ENCODE measurements at places on chromosomes 6 and 20.

GRCh38 chr20:2986466-2986865 lies 57.0 kb upstream of the GNRH2 start:
- DNase-seq, result no peak

GRCh38 chr6:101393829-101394251 lies 332 bp downstream of the GRIK2 start:
- DNase-seq, result no peak

DNA sequence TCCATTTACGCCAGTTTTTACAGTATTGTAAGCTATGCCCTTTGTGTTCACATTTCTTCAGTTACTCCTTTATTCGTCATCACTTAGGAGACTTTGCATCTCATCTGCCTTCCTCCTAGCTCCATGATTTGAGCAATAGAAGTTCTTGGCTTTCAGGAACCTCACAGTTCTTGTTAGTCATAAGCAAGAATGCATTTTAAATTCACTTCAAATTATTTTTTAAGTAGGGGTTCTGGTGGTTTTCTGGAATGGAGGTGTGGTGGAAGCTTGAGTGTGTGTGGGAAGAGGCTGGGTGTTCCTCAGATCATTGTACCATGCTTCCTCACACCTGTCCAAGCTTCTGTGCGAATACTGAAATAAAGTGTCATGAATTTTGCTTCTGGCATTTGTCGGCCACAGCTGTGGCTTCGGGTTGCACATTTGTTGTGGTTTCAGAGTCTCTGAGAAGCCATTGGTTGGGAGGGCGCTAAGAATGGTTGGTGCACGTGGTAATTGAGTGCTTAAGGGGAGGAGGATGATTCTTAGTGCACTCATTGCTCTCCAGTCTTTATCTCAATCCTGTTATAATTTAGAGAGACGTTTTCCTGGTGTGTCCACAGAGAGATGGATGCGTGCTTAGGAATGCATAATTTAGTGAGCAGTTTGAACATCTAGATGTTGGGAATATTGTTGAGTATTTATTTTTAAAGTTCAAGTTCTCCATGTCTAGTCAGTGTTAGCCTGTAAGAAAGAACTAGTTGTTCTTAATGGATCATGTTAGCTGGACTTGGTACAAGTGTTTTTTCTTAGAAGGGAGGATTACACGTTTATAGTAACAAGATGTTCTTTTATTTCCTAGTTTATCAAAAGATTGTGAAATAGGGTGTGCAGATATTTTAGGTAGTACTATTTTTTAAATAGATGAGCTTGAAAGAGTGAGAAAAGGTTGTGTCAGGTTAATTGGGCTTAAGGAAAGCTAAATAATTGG lies 31.9 kb downstream of the FOXO3 start:
- no peak for DNase-seq

DNA sequence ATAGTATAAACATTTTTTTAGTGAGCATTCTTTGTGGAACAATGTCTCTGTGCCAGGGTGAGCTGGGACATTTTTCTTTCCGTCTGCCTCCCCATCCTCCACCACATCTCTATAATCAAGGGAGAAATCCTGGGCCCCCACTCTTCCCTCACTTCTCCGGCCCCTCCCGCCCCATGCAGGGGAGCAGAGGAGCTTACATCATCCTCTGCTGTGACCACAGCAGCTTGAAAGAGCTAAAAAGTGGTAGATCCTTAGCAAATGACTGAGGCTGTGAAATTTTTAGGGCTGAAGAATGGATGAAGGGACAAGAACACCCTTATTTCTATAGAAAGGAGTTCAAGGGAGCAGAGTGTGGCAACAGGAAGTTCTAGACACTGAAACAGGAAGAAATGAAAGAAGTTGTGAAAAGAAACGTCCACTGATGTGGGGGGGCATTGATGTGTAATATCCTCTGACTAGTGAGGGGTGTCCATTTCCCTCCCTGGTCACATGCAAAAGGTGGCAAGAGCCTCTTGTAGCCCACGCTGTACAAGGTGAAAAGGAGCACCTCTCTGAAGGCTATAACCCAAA lies 380.3 kb upstream of the JARID2 start:
- no peak for DNase-seq

GRCh38 chr20:51425347-51426106 lies 117.0 kb downstream of the NFATC2 start:
- no peak for DNase-seq

DNA sequence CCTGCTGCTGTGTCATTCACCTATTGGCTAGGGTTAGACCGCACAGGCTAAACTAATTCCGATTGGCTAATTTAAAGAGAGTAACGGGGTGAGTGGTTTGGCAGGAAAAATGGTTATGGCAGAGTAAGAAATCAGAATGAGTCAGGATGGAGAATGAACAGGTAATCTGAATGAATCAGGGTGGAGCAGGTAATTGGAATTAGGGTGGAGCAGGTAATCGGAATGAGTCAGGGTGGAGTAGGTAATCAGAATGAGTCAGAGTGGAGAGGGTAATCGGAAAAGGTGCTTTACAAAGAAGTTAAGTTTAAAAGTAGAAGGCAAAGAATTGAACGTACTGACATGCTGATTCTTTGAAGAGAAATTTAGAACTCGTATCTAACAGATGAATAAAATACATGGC lies 11.7 kb downstream of the SLC35A1 start:
- DNase-seq, result no peak

DNA sequence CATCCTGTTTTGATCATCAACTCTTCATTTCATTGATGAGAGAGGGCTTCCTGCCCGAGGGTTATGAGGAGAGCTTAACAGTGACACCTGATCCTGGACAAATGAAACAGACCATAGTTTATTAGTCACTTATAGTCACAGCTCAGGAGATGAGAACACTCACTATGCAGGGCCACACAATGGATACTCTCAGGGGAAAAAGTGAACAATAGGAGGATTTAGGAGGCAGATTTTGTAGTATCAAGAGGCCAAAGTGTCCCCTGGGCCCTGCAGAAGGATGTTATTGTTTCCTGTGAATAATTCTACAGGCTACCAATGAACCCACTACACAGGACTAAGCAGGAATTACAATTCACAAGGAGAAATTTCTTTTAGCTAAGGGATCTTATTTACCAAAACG lies 772.8 kb upstream of the MAN1A1 start:
- DNase-seq, result no peak

DNA sequence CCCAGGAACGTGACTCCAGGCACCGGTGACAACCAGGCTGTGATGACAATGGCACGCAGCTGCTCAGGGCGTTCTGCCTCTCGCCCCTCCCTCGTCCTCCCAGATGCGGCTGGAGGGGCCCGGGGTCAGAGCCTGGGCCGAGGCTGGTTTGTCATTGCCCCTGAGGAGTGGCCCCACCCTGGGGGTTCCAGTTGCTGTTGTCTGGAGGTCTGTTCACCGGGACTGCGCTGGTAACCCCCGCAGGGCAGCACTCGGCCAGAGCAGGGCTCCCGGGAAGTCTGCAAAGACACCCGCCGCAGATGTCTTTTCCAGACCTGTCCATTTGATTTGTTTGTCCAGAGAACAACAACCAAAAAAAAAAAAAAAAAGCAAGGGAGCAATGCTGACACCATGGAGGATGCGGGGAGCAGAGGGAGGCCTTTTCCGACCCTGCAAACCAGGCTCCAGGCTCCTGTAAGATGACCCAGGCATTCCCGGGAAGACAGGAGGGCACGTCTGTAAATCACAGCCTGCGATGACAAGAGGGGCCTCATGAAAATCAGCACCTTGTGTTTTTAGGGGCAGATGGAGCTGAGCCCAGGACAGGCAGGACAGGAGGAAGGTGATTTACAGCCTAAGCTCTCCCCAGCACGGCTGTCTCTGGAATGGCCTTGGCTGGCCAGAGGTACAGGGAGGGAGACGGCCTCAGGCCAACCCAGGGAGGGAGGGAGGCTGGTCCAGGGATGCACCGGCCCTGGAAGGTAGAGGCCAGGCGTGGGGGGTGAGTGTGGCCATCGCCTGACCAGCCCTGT lies 189.3 kb downstream of the ERMARD start:
- DNase-seq, result no peak

- no peak for DNase-seq
Observed at GRCh38 chr20:16708602-16709001, 21.2 kb upstream of the SNRPB2 start.

DNA sequence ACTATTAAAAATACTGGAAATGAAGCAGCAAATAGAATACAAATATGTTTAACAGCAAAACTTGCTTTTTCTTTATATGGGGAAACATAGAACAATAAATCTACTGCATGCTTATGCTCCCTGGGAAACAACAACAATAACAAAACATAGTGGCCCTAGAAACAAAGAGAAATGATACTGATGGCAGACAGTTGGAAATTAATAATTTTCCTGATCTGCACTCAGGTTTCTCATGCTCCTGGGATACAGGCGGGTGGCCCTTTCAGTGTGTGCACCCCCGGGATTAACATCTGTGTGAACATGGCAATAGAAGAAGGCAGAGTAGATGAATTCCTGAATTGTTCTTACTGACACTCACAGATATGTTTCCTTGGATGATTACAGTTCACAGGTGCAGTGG lies 209.2 kb upstream of the TBX18 start:
- DNase-seq, result no peak

DNA sequence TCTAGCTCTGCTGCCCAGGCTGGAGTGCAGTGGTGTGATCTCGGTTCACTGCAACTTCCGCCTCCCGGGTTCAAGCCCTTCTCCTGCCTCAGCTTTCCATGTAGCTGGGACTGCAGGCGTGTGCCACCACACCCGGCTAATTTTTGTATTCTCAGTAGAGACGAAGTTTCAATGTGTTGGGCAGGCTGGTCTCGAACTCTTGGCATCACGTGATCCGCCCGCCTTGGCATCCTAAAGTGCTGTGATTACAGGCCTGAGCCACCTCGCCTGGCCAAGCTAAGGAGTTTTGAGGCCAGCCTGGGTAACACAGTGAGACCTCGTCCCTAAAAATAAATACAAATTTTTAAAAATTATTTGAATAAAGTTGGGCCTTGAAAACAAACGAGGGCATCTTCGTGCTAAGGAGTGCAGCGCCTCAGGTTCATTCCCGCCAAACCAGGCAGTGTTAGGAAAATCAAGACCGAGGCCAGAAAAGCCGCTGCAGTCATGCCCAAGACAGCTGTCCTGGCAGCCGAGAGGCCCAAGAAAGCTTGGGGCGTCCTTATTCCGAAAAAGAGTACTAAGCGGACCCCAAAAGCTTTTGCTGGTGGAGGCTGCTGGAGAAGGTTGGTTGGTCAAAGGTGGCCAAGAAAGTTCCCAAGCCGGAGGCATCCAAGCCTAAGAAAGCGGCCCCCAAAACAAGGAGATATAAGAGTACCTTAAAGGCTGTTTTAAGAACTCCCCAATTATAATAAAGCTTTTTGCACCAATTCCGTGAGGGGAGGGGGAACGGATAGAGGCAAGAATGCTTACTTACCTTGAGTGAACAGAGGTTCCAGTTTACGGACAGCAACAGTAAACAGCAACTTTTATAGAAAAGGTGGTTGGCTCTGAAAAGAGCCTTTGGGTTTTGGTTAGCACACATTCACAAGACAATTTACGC lies 109.0 kb downstream of the HFE start:
- DNase-seq, result no peak

DNA sequence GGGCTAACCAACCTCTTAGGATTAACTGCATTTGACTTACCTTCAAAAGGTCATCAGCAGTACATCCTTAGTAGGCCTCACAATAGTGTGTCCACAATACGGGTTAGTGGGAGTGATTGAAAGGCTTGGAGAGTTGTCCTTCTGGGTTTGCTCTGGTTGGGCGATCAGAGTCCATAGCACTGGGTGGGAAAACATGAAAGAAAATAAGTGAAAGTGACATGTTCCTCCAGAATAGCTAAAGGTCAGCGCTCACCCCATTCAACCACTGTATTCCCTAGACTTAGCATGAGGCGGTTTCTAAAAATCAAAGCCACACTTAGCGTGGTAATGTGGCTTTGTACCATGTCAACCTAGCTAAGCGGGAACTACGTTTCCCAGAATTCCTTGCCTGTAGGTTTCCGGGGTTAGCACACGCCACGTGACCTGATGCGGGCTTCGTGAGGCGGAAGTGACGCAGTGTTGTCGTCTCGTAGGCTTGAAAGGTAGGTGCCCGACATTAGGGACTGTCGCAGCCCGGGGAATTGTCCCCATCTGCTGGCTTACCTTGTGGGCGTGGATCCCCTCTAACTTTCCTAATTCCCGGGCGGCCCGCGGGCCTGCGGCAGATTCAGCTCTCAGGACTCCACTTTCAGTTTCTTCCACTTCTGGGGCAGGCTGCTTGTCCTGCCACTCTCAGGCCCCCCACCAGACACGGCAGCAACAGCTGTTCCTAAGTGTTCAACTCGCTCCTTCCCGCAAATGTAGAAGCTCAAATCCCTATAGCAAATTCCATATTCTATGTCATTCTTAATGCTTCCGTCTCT lies 19.8 kb upstream of the SCP2D1 start:
- DNase-seq, result no peak

GRCh38 chr6:88983532-88983931 lies 20.1 kb upstream of the RNGTT start:
- no peak for DNase-seq

GRCh38 chr6:63493557-63493956 lies 78.7 kb upstream of the LOC128125822 start:
- no peak for DNase-seq

DNA sequence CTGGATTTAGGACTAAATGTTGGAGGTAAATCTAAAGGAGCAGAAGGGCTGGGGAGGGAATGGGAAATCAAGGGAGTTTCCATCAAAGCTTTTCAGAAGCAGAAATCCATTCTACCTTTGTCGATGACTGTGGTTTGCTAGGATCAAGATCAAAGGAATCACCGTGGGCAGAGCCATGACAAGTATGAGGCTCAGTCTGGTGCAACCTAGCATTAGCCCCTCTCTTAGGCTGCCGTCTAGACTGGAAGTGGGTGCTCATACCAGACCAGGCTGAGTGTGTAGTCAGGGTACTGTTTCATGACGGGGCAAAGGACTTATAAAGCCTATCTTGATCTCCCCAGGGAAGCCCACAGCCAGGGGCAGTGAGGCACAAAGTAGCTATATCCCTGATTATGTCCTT lies 120.5 kb downstream of the BMP2 start:
- DNase-seq, result no peak

- DNase-seq, result no peak
Observed at GRCh38 chr6:4728926-4729325, 47.3 kb upstream of the CDYL start.

DNA sequence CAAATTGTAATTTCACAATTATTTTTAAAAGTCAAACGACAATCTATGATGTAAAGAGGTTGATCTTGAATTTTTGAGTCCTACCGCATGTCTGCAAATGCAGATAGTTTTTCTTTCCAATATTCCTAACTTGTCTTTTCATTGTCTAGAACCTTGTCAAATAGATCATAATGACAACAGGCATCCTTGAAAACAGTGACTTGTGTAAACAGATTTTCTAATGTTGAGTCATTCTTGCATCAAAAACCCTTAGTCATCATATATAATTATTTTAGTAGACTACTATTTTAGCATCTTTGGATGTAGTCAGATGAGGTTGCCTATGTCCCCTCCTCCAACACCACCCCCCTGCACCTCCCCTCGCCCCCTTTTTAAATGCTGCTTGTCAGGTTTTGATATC lies 43.8 kb downstream of the BMP6 start:
- no peak for DNase-seq

- DNase-seq, result no peak
Observed at GRCh38 chr6:169320013-169320412, 66.4 kb upstream of the THBS2 start.

Data from cortex of kidney (tissue), 1 donor.